NCI-H1436 (cell line): ENCODE measurements at places on chromosomes 7 and 10.

DNA sequence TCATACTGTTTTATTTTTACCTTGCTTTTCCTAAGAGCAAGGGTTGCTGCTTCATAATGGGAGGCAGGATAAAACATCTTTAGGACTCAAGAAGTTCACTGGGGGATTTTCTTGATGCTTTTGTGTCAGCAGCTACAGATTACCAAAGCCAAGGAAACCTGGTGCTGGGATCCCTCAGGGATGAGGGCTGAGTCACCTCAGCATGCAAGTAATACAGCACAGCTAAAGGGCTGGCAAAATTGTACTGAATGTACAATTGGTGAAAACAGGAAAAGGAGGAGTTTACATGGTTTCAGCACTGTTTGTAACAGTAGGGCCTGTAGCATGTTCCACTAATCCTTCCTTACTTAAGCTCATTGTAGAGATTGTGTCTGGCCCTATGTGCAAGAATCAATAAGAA, 1056.8 kb downstream of the SORCS1 start:
- DNase-seq, result no peak

GRCh38 chr10:85594239-85594638, 772.4 kb downstream of the GRID1 start:
- DNase-seq, result no peak

GRCh38 chr7:114931656-114932011, 9.7 kb downstream of the MDFIC start:
- no peak for DNase-seq

DNA sequence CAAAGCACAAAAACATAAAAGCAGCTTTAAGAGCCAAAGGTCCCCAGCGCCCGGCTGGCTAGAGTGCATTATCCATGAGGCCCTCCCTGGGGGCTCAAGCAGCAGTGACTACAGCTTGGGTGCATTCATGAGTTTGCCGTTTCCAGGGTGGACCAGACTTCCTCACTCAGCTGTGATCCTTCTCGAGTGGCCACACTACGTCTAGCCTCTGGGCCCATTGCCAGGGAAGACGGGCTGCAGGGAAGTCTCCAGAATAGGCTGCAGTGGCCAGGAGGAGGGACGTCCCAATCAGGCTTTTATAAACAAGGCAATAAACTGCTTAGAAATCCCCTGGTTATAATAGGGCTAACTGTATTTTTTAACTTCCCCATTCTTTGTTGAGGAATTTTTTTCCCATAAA, 89.4 kb upstream of the C1QL3 start:
- no peak for DNase-seq

DNA sequence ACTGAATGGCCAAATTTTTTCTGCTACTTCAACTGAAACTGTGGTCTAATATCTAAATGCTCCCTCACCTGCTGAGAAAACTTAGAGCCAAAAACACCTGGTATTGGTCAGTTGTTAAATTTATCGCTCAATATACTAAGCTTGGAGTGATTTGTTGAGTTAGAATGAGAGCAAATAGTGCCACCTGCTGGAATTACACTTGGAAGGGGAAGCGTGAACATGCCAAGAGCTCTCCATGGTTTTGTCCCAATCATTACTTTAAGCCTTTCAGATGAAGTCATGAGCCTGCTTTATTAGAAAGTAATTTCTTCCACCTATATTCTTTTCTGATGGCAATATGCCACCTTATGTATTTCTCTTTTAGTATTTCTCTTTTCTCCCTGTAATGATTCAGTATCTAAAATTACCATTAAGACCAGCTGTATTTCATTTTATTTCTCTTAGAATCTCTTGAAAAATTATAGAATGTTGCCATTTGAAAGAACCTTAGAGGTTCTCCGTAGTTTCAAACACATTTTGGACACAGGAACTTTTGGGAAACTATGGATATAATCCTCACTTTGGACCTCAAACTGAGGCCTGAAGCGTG, 447.8 kb upstream of the C7orf33 start:
- peak; percentile 24 for DNase-seq

GRCh38 chr7:26011039-26011696, 140.8 kb upstream of the NFE2L3 start:
- DNase-seq, result no peak

DNA sequence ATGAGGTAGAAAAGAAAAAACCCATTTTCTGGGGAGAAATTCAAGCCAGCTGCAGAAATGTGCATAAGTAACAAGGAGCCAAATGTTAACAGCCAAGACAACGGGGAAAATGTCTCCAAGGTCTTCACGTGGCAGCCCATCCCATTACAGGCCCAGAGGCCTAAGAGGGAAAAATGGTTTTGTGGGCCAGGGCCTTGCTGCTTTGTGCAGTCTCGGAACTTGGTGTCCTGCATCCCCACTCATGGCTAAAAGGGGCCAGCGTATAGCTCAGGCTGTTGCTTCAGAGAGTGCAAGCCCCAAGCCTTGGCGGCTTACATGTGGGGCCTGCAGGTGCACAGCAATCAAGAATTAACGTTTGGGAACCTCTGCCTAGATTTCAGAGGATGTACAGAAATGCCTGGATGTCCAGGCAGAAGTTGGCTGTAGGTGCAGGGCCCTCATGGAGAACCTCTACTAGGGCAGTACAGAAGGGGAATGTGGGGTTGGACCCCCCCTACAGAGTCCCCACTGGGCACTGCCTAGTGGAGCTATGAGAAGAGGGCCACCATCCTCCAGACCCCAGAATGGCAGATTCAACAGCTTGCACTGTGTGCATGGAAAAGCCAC, 9.0 kb downstream of the ORC5 start:
- no peak for DNase-seq

DNA sequence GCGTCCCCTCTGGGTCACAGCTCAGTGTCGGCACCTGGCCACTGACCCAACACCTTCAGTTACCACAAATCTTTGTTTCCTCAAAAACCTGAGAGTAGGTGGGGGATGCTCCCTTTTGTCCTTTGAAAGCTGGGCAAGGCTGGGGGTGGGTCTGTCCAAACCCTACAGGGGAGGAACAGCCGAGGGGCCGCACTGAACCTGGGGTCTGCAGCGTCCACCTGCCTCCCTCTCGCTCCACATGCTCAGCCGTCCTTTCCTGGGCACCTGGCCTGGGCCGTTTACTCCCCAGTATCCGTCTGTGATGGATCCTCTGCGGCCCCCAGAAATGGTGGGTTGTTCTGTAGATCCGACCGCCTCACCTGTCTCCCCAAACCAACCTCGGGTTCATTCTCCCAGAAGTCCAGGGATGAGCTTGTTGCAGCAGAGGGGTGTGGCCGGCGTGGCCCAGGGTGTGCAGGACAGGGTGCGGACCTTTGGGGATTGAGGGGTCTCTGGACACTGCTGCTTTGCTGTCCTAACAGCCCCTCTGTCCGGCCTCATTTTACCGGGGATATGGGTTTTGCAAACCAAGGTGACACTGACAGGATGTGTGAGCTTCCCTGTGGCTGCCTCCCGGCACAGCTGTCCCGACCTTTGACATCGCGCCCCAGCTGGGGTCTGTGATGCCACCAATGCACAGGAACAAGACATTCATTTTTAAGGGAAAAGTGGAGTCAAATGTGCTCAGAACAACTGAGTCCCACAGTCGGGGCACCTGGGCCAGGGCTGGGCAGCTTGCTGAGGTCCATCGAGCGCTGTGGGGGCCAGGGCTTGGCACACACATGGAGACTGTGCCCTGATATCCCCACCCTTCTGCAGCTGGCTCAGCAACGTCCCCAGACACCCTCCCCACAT, 115.9 kb downstream of the VIPR2 start:
- no peak for DNase-seq

GRCh38 chr10:95291365-95292039, 699 bp upstream of the PDLIM1 start:
- DNase-seq, result no peak

- DNase-seq, result no peak
Observed at GRCh38 chr7:139656387-139656786, 121.4 kb downstream of the HIPK2 start.

GRCh38 chr10:121059351-121059750, 208.2 kb downstream of the WDR11 start:
- DNase-seq, result no peak

- no peak for DNase-seq
Observed at GRCh38 chr10:70952401-70952800, 64.0 kb upstream of the PCBD1 start.

DNA sequence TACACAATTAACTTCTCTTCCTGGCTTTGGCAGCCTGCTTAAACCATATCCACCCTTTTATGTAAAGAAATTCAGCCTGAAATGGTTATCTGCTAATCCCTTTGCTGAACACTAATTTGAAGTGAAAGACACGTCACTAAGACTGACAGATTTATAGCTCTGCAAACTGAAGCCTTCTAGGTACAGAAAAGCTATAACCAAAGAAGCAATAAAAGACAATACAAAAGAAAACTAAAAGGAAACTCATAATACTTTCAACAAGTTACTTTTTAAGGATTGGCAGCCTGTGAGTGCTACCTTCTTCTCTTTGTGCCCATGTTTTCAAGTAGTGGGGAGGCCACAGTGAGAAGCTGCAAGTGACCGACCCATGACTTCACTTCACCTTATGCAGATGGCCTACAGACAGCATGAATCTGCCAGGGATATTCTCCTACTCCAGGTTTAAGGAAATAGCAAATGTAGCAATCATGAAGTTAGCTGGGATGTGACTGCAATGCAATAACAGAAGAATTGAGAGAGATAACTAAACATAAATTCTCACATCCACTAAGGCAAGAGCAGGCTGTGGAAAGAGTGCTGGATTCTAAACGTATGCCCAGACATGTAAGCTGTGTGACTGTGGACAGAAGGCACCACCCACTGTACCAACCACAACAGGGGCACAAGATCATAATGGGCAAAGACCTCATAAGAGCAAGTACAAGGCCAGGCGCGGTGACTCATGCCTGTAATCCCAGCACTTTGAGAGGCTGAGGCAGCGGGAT, 10.7 kb upstream of the SPOCK2 start:
- no peak for DNase-seq

DNA sequence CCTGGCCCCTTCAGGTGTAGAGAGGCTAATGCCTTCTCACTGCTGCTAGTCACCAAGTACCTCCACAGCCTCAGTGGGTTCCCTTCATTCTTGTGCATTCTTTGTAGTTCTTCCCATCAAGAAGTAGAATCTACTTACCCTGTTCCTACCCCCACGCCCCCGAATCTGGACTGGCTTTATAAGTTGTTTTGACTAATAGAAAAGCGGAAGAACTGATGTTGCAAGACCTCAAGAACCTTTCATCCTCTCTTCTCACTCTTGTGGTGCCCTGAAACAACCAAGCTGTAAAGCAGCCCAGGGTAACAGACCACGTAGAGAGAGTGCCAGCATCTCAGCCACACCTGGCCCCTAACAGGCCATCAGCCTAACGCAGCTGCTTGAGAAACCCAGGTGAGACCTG, 23.2 kb upstream of the LAMB1 start:
- DNase-seq, result no peak

- no peak for DNase-seq
Observed at GRCh38 chr7:27774717-27775328, 34.9 kb downstream of the TAX1BP1 start.

GRCh38 chr10:130714742-130715467, 578.7 kb downstream of the GLRX3 start:
- DNase-seq, result no peak

- DNase-seq, result no peak
Observed at GRCh38 chr10:54282012-54282411, 519.0 kb downstream of the PCDH15 start.

GRCh38 chr7:77923419-77923818, 124.8 kb downstream of the PHTF2 start:
- no peak for DNase-seq

- DNase-seq, result peak; percentile 30
Observed at GRCh38 chr7:98165827-98166667, 45.2 kb upstream of the BHLHA15 start.
